ENCODE measurements at places on chromosomes 5 and 9. TPM values are rescaled to one million over a fixed set of nuclear protein-coding genes. Genes with fewer than 3 reads are reported as not detected.

The SLC1A1 gene
- 1.1 TPM for total RNA-seq

GRCh38 chr5:175800656-175801081 lies 70.7 kb upstream of the CPLX2 start:
- no peak for DNase-seq

DNA sequence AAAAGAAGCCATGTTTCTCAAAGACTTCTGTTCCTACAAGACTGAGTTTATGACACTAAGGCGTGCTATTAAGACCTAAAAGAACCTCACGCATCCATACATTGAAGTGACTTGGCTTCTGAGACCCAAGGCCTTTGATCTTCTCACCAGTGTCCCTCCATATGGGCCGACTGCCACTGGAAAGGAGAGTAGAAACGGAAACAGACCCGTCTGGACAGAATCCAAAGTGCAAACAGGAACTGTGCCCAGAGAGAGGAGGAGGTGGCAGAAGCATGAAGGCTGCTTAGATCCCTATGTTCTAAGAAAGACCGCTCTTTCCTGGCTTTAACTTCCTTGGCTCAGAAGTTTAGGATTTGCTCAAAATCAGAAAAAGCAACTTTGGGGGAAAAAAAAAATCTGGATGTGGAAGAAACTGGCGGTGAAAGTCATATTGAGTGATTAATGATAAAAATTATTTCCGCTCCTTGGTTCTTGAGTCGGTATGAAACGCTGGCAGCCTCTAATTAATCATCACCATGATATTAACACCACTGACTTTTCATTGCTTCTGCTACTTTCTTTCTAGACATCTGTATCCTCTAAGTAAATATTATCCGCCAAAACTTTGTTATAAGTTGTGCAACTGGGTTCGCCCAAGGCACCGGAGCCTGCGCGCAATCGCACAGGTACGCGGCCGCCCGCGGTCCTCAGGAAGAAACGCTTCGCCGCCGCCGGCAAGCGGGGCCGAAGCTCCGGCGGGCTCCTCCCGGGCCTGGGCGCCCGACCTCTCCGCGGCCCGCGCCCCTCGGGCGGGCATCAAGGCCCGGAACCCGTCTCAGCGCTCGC lies 726 bp downstream of the DAP start:
- DNase-seq, result peak; percentile 56

- no peak for DNase-seq
Measured at GRCh38 chr9:81534138-81534875, 155.0 kb downstream of the TLE1 start.

DNA sequence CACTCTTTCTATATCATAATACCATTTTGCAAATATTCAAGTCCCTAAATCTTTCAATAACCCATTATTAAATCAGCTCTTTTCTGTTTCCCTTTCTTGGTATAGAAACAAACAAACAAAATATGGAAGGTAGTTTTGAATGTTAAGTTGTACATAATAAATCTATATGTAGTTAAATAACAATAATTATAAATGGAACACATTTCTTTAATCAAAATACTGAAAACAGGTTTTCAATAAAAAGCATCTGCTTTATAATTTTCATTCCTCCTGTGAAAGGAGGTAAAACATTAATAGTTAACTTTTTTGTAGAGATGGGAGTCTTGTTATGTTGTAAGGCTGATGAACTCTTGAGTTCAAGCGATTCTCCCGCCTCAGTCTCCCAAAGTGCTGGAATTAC lies 54.2 kb downstream of the CDKL3 start:
- no peak for DNase-seq

The SLC36A3 gene
- not detected for total RNA-seq

The SLC6A7 gene
- not detected for total RNA-seq

- DNase-seq, result no peak
Measured at GRCh38 chr9:34459941-34460340, 1.3 kb downstream of the DNAI1 start.

- no peak for DNase-seq
Measured at GRCh38 chr5:6730807-6731206, 17.6 kb downstream of the TENT4A start.

- no peak for DNase-seq
Measured at GRCh38 chr5:154059039-154059430, 20.3 kb downstream of the MFAP3 start.

DNA sequence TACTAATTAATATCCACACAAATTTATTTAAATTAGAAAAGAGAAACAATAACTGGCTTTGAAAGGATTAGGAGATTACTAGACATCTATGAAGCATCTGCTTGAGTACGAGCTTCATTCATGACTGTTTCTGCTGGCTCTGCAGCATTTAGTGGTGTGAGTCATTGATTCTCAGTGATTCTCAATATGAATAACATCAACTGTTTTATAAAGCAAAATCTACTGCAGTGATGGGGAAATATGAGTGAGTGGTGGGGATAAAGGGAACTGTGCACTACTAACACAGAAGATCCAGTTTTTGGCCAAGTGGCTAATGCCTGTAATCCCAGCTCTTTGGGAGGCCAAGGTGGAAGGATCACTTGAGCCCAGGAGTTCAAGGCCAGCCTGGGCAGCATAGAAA lies 8.4 kb downstream of the FNBP1 start:
- DNase-seq, result no peak

The CCDC192 gene
- total RNA-seq, result not detected

The GFI1B gene
- total RNA-seq, result not detected

GRCh38 chr5:156400231-156400986 lies 73.4 kb downstream of the SGCD start:
- no peak for DNase-seq

- no peak for DNase-seq
Measured at GRCh38 chr9:73824671-73825070, 672.5 kb upstream of the RORB start.

GRCh38 chr5:173625261-173625660 lies 8.8 kb upstream of the BOD1 start:
- no peak for DNase-seq

DNA sequence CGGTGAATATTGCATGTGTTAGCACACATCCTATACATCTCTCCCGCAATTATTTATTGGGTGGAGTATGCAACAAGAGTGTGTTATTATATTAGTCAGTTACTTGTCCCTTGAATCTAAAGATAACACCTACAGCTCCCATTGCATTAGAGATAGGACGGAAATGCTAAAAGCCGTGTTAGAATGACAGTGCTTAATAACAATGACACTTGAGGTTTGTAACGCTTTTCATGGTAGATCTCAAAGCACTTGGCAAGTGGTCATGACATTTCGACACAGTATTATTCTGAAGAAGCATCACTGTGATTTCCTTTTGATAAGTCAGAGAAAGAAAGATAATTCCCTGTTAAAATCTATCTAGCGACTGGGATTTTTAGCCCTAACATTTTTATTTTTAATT lies 33.4 kb upstream of the TRIO start:
- DNase-seq, result no peak

DNA sequence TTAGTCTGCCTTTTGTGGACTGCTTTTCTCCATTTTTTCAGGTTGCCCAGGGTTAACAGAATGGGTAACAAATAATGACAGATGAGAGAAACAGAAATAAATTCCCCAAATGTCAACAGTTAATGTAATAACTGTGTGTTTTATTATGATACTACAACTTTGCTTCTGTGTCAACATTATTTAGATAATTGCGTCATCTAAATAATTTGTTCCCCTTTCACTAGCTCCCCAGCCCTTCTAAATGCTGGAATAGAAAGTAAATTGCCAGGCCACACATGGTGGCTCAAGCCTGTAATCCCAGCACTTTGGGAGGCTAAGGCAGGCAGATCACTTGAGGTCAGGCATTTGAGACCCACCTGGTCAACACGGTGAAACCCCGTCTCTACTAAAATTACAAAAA lies 53.5 kb downstream of the RNF38 start:
- DNase-seq, result no peak

DNA sequence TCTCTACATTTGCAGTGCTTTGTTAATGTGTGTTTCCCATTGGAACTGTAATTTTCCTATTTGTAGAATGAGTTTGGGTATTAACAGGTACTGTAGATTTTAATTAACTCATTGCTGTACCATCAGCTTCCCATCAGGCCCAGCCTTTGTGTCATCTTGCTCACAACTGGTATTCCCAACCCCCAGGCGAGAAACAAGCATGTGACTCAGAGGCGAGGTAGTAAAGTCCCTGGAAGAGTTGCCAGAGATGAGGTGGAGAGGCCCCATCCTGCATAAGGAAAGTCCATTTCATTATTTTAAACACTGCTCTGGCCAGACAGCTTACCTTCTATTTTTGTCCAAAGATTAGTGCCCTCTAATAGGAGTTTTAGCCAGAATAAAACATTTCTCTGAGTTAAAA lies 29.9 kb downstream of the ADCY2 start:
- DNase-seq, result no peak

The KIAA1958 gene
- total RNA-seq, result 49.1 TPM

The ARHGEF37 gene
- 1.8 TPM for total RNA-seq

DNA sequence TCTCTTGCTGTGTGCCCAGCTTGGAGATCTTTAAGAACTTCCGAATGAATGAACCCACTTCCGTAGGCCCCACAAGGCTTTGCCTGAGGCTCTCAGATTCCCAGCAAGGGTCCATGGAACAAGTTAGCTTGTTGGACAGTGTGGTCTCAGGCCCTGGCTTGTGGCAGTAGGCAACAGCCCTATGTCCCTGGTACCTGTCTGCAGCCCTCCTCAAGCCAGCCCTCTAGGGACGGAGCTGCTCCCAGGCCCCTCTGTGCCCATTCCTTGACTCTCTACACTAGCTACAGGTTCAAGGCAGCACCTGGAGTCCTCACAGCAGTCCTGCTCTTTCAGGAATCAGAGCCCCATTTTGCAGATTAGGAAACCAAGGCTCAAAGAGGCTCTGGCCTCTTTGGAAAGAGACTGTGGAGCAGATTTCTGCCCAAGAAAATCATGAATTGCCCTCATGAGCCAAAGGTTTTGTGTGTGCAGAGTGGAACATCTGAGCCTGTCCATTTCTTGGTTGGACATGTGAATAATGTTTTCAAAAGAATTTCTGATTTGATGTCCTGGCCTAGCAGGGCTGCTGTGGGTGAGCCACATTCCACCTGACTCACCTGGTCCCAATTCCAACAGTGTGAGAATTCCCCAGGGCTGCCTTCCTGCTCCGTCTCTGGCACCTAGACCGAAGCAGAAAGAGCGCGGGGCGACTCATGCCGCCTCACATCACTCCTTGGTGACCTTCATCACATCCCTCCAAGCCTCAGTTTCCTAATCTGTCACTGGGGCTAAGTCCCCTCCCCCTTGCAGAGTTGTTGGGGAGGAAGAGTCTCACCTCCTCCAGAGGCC lies 131.7 kb downstream of the BARX1 start:
- DNase-seq, result no peak

DNA sequence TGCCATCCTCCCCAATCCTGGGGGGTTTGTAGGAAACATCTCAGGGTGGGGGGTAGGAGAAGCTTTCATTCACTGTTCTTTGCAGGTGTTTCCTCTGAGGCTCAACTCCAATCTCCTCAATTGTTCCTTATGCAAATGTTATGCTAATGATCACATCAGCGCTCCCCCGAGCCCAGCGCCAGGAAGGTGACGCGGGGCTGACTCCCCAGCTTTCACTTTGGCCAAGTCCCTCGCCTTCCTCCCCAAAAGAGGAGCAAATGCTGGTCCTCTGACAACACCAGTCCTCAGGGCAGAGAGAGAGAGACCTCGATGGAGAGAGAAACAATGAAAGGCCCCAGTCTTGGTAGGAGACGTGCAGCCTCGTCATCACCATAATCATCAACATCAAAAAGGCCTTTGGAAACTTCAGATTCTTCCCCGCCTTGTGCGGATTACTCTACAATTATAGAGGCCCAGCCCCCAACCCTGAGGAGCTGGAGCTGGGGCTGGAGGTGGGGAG lies 39.1 kb downstream of the PCDH1 start:
- no peak for DNase-seq

- no peak for DNase-seq
Measured at GRCh38 chr5:150766251-150766650, 7.4 kb upstream of the DCTN4 start.

GRCh38 chr5:39219437-39219836 lies at the start of gene FYB1:
FYB1 (minus strand) TSS chr5:39219563; CDS start chr5:39202960, 16,603 bp downstream.
- DNase-seq, result peak; percentile 26

- DNase-seq, result peak; percentile 78
Measured at GRCh38 chr5:129664336-129664937, 83.5 kb upstream of the MINAR2 start.

DNA sequence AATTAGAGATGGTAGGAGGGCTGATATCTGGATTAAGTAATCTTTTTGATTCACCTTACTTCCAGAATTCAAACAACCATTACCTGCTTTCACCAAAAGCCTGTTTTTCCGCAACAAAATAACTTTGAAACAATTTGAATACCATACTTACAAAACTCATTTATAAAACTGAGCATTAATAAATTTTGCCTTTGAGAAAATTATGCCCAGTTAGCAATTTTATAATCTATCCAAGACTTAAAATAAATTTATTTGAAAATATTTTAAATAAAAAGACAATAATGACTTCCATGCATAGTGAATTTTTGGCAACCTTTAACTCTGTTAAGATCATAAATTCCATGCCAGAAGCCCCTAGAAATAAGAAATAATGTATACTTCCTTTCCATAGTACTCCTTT lies 71.3 kb upstream of the FTMT start:
- DNase-seq, result no peak

DNA sequence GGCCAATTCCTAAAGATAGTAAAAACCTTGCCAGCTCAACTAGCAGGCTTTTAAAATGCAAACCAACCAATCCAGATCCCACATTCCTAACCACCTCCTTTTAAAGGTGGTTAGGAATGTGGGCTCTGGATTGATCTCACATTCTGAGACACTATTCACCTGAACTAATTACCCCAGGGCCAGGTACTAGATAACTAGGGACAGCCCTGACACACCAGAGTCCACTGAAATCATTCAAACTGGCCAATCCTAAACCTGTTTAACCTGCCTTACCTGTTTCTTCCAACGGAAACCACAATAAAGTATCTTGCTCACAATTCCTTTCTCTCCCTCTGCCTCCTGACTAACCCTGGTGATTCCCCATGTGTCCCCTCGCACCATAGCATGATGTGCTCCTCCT lies 168.3 kb upstream of the DMAC1 start:
- no peak for DNase-seq

- DNase-seq, result no peak
Measured at GRCh38 chr5:72510610-72511181, 3.5 kb upstream of the ZNF366 start.

The SHISAL2B gene
- not detected for total RNA-seq

The GLRA1 gene
- not detected for total RNA-seq

The NEURL1B gene
- total RNA-seq, result 26.2 TPM

DNA sequence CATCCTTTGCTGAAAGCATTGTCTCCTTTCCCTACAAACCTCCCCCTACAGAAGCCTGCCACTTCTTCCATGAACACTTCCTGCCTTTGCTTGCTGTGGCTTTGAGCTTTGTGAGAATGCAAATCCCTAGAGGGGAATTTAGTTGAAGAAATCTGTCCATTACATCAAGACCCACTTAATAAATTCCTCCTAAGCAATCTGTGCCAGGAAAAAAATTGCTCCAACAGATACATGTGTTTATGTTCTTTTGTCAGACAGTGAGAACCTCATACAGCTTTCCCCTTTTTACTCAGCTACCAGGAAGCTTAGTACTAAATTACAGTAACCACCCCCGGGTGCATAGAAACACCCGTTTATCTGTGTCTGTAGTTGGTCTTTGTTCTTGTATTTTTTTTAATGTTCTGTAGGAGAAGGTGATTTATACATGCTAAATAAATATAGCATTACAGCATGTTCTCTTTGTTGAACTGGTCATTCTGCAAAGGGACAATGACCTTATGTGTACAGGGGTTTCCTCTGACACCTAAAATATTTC lies 43.9 kb downstream of the SH3TC2 start:
- DNase-seq, result no peak

Data from adrenal gland (tissue), 19 donors.